ENCODE measurements at places on chromosomes 13 and 19.
A peak's percentile ranks its signal among the peaks of the same experiment; 100 is the strongest.

DNA sequence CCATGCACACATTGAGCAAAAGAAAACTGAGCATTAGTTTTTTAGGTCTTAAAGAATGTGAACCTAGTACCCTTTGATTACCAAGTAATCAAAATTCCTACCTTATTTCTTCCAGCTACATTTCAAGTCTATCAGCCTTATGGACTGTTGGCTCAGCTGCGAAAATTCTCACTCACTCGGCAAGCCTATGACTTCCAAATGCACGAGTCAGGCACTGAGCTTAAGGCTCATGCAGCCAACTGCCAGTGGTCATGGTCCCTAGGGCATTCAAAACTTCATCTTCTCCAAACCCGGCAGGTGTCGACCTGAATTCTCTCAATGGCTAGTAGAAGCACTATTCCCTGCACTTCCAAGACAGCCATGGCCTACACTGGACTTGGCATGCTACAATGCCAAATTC lies 41.2 kb downstream of the RUBCNL start:
- DNase-seq, result peak; percentile 65

DNA sequence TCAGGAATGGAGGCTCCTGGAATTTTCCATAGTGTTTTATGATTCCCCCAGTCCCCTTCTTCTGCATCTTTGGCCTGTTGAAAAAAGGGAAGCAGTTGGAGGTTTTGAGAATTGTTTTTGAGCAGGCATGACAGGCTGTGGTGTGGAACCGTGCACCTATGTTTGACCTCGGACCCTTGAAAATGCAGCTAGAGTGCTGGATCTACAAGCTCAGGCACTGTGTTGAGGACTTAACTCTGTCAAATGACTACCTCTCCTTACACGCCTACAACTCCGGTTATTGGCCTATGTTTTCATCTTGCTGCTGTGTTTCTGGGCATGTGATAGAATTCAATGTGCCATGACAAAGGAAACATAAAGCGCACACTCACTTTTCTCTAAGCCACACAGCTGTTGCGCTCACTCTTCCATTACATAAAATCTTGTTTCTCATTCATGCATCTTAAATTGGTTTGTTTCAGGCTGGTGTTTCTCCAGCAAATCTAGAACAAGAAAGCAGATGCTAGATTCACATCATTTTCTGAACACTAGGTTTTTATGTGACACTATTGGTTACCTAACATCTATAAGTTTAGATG lies 616.6 kb downstream of the FGF9 start:
- no peak for DNase-seq

DNA sequence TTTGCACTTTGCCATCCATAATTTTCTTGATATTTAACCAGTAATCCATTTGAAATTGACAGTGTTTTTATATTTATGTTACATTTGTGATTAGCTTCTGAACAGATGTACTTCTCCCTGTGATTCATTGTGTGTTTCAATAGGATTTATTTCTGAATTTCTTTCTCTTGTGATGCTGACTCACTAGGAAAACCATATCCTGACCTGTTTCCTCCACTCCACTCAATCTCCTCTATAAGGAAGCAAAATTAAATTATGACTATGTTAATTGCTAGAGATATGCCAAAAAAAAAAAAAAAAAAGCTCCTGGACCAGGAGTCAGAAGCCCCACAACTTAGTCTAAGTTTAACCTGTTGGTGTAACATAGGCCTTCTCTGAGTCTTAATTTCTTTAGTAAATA lies 614.6 kb upstream of the SPRY2 start:
- DNase-seq, result no peak

DNA sequence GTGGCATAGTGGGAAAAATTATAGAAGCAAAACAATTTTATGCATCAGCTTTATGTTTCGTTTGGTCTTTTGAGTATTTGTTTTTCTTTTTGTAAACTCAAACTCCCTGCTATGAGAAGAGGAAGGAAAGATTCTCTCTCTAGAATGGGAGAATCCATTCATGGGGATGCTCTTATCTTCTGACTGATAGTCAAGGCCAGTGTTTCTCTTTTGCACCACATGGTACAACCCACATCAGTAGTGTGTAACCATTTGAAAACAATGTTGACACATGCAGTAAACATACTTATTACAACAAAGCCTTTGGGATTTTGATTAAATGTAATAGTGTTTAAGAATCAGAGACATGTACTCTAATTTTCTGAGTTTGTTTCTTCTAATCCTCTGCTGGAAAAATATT lies 490.5 kb downstream of the MYO16 start:
- no peak for DNase-seq

DNA sequence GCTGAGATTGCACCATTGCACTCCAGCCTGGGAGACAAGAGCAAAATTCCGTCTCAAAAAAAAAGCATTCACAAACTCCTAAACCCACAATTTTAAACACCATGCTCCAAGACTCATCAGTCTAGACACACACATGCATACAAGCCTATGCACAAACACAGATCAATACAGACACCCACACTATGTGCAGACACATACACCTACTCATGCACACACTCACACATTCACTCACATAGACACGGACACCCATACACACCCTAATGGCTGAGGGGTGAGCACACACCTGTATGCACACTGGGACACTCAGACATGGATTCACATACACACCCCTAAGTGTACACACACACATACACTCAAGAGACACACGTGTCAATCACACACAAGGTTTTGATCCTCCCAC lies 9.3 kb downstream of the PNMA8B start:
- no peak for DNase-seq

All from myocyte (in vitro differentiated cells).